ENCODE measurements at places on chromosomes 6 and 20.
A peak's percentile ranks its signal among the peaks of the same experiment; 100 is the strongest.

DNA sequence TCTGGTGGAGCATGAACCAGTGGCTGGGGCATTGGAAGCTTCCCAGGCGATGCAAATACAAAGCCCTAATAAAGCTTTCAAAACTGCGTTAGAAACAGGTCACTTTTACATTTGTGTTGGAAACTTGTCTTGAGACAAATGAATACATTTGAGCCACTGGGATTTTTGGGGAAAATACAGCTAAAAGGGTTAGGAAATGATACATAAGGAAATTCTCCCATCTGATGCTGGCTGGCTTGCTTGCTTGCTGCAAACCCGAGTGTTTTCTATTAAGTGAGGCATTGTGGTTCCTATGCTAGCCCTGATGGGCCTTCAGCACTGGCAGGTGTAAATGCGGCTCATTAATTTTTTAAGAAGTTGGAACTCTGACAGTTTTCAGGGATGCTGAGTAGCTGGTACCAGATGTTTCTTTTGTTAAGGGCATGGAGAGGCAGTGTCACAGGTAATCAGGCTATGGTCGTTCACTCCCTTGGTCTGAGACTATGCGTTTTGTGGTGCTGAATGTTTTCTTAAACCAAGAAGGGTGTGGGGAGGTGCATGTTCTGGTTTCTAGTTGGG, 35.2 kb downstream of the RREB1 start:
- no peak for DNase-seq

GRCh38 chr6:40881501-40881900, 157.5 kb downstream of the UNC5CL start:
- DNase-seq = no peak

DNA sequence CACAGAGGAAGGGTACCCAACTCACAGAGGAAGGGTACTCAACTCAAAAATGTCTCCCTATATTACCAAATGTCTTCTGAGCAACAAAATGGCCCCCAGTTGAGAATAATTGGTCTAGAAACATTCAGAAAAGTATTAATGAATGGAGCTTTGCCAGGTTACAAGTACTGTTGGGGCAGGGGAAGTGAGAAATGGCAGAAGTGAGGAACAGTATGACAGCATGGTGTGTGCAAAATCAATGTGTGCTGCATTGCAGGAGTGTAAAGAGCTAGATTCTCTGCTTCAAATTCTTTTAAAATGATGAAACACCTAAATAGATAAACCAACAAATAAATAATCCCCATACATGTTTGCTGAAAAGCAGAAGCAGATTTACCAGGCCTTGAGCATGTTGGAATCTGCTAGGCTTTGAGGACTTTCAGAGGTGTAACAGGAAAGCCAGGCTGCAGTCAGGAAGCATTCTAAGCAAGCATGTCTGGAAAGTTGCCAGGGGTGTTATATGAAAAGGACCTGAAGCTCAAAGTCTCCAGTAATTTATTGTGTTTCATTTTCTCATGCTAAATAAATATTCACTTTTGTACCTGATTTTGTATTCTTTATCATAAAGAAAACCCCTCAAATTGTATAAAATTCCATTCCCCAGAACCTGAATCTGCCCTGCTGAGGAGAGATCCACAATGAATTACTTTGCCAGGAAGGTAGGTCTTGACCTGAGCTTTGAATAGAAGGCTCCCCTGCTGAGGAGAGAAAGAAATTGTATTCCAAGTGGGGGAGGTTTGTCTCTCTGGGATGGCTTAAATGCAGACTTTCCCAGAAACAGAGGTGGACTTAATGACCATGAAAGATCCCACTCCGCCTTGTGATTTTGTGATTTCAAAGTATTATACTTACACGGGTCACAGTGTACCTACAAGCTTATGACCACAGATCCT, 265.0 kb upstream of the MARCKS start:
- no peak for DNase-seq

- no peak for DNase-seq
These were observed 24.8 kb downstream of the RRBP1 start for GRCh38 chr20:17657079-17657825.

- peak; percentile 42 for DNase-seq
These were observed 3.5 kb downstream of the SOBP start for GRCh38 chr6:107493158-107494057.

GRCh38 chr6:95286874-95287273, 290.5 kb upstream of the MANEA start:
- DNase-seq = peak; percentile 43

GRCh38 chr20:59835448-59836395, 97.7 kb downstream of the SYCP2 start:
- peak; percentile 85 for DNase-seq

DNA sequence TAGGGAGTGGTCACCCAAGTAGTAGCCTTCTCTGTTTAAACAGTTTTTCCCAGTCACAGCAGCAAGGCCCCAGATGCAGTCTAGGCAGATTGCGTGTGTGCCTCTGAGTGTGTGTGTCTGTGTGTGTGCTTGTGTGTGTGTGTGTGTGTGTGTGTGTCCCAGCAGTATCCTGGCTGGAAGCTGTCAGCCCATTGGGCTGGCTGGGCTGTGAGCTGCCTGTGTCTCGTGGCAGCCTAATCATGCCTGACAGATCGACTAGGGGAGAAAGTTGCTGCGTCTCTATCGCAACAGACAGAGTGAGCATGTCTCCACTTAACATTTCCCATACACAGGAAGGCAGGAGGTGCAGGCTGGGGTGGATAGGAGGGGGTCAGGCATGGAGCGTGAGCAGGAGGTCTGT, 42.9 kb upstream of the LRFN2 start:
- no peak for DNase-seq

DNA sequence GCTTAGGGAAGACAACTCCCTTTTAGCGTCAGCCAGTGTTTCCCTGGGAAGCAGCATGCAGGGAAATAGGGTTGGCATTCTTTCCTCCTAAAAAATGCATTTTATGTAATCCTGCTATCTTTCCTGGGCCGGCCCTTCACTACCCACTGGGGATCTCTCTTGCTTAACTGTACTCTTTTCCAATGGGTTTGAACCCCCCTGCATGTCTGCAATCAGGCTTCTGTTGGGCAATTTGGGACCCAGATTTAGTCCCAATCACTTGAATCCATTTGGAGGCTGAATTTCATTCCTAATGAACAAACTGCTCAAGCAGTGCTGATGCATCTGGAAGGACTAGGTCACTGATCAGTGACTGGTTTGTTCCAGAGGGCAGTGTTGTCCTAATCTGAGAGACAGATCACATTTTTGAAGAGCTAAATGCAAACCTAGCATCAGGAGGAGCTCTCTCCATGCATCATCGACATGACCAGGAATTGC, 152.0 kb downstream of the TSHZ2 start:
- DNase-seq = peak; percentile 35

DNA sequence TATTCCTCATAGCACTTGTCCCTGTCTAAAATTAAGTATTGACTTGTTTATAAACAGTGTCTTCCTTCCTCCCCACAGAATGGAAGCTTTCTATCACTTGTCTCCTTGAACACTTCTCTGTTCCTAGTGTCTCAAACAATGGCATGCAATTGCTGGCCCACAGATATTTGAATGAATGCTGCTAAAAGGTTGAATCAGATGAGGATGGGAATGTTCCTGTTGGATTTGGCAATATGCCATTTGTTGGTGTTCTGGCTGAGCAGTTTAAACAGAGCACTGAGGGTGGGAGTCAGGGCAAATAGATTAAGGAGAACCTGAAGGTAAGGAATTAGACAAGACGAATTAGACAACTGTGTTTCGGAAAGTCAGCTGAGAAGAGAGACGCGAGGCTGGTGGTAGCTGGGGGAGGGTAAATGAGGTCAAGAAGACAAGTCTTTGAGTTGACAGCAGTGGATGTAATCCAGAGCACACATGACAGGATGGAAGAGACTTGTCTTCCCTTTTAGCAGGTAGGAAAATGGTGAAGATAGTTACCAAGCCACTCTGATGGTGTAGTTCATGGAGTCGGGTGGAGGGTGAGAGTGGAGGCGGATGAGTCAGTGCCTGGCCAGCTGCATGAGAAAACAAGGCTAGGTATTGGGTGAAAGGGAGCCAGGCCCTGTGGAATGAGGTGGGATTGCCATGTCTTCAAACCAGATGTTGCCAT, 58.3 kb upstream of the GNRH2 start:
- no peak for DNase-seq

- DNase-seq = no peak
These were observed 87.4 kb upstream of the FOXQ1 start for GRCh38 chr6:1224514-1224913.

- DNase-seq = no peak
These were observed 511 bp upstream of the SLC35B2 start for GRCh38 chr6:44257753-44258324.

GRCh38 chr20:19465536-19465935, 253.1 kb downstream of the SLC24A3 start:
- no peak for DNase-seq

- no peak for DNase-seq
These were observed 255.4 kb upstream of the IRAK1BP1 start for GRCh38 chr6:78611886-78612480.

GRCh38 chr6:108115598-108116058, 41.1 kb upstream of the OSTM1 start:
- DNase-seq = no peak
